ENCODE measurements at places on chromosomes 5 and 9.

DNA sequence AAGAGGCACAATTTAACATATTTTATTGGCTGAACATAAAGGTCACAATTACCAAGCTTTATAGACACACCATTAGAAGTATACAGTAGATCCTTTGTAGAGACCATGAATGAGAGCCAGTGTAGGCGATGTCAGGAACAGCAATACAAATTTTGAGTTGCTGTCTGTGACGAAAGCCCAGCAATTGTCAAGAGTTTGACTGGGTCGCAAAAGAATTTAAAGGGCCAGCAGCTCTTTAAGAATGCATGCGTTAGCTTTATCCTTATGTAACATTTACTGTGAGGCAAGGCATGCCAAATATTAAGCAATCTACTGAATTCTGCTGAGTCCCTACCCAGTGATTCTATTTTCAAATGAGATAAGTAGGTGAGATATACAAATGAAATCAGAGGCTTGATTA, 236.9 kb downstream of the ARRDC3 start:
- no peak for DNase-seq

DNA sequence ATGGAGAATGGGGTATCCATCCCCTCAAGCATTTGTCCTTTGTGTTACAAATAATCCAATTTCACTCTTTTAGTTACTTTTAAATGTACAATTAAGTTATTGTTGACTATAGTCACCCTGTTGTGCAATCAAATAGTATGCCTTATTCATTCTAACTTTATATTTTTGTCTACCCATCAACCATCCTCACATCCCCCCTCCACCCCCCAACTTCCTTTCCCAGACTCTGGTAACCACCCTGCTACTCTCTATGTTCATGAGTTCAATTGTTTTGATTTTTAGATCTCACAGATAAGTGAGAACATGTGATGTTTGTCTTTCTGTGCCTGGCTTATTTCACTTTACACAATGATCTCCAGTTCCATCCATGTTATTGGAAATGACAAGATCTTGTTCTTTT, 15.4 kb upstream of the RANBP17 start:
- no peak for DNase-seq

DNA sequence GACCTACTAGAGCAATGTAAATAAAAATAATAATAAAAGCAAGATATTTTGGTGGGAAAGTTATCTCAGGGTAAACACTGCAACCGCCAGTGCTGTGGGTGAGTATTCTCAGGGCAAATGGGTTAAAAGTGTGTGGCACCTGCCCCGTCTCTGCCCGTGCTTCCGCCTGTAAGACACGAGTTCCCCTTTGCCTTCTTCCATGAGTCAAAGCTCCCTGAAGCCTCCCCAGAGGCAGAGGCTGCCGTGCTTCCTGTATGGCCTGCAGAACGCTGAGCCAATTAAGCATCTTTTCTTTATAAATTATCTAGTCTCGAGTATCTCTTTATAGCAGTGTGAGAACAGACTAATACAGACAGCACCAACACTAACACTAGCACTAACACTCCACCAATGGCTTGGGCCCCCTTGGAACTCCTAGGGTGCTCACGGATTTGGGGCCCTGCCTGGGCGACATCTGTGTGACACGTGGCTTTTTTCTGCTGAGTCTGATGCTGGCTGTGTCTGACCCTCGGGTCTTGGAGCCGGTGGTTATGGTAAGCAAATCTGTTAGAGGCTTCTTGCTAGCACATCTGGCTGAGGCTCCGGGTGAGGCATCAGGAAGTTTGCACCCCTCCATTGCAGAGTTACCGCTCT, 10.6 kb downstream of the PLEKHG4B start:
- DNase-seq = peak; percentile 19

DNA sequence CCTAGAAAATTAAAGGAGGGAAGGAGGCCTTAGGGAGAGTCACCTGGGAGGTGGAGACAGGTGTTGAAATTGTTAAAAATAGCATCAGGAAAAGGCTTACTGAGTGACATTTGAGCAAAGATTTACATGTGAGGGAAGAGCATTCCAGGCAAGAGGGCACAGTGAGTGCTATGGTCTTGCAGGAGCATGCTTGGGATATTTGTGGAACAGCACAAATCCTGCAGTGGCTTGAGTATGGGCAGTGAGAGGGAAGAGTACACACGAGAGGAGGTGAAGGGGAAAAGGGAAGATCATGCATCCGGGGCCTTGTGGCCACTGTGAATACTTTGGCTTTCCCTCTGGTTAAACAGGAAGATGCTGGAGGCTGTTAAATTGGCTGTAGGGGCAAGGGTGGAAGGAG, 36.6 kb downstream of the ACER2 start:
- no peak for DNase-seq

DNA sequence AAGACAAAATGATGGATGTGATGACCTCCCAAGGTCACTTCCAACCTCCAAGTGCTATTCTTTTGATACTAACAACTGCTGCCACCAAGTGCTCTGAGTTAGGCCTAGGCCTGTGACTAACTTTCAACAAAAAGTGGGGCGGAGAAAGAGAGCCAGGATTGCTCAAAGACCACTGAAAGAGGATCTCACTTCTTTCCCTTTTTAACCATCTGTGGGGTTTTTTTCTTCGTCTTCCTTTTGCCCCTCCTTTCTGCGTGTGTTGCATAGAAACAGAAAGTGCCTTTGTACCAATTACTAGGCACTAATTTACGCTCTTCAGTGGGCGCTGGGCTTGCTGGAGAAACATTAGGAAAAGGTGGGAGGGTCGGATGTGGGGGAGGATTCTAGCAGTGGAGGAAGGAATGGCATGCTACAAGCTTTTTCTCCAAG, 8.0 kb downstream of the KLF9 start:
- no peak for DNase-seq

DNA sequence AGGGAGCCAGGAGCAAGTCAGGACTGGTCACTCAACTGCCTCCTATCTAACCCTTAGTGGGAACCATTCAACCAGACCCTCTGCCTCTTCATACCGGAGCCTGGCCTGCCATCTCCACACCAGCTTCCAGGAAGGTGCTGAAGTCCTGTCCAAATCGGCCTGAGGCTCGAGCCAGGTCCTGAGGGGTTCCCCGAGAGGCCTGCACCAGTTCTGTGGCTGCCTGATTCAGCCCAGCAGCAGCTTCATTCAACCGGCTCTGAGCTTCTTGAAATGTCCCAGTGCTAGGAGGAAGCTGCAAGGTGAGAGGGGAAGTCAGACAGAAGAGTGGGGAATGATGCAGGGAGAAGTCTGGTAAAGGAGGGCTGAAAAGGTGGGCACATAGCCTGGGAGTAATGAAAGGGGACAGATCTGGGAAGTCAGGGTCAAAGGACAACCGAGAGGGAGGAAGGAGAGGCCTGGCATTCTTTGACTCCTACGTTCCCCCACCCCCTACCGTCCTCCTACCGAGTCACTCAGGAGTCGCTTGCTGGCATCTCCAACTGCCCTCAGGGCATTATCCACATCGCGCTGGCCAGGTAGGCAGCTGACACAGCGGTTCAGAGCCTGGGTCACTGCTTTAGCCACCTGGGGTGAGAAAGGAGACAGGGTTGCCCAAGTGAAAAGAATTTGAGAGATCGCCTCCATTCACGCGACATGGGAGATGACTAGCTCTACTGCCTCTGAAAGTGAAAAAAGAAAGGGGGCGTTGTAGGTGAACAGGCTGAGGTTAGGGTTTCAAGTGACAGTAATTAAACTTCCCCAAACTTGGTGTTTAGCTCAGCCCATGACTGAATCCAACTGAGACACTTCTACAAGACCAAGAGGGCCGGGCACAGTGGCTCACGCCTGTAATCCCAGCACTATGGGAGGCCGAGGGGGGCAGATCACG, 20.2 kb downstream of the TLN1 start:
- DNase-seq = no peak

DNA sequence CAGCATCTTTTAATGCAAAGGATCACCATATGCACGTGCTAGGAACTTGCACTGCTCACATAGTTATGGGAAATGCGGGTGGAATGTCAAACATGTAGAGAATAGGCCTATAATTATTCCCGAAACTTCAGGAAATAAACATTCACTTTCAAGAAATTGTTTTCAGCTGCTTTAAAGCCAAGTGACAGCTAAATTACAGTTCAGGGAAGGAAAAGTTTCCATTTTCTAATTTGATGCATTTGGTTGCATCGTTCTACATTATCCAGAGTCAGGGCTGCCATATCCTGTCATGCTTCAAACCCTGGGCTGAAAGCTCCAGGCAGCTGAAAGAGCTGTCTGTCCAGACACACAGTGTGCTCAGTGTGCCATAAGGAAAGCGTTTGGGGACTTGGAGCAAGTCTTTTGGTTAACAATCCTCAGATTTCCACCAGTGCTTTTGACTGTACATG, 518.1 kb downstream of the CSNK1G3 start:
- no peak for DNase-seq

- DNase-seq = no peak
Observed at GRCh38 chr5:98065261-98065909, 708.1 kb upstream of the RGMB start.

GRCh38 chr5:2260211-2261003, 377.7 kb upstream of the IRX4 start:
- DNase-seq = no peak

DNA sequence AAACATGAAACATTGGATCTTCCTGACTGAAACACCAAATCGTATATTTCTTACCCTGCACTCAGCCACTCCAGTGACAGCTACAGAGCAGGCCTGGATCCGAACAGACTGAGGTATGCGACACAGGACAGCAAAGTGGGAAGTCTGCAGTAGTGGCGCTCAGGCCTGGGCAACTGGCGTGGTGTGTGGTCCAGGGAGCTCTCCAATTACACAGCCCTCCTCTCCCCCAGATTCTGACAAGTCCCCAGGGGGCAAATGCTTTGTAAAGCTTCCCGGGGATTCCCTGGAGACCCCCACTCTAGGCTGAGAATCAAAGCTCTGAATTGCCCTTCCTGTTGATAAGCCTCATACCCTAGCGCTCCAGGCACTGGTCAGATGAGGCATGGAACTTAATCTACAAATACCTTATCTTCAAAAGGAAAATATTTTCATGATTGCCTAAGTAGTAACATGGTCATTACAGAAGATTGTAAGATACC, 104.8 kb upstream of the ERCC6L2 start:
- DNase-seq = peak; percentile 76

DNA sequence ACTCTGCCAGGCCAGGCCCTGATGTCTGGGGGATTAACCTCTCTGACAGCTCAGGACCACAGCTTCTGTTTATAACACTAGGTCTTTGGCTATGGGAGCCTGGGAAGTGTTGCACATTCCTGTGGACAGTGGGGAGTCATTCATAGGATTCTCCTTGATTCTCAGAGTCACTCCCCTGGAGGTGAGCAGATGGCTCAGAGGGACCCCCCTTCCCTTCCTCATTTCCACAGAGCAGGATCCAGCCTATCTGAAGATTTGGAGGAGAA, 60.2 kb downstream of the NRG2 start:
- DNase-seq = no peak

DNA sequence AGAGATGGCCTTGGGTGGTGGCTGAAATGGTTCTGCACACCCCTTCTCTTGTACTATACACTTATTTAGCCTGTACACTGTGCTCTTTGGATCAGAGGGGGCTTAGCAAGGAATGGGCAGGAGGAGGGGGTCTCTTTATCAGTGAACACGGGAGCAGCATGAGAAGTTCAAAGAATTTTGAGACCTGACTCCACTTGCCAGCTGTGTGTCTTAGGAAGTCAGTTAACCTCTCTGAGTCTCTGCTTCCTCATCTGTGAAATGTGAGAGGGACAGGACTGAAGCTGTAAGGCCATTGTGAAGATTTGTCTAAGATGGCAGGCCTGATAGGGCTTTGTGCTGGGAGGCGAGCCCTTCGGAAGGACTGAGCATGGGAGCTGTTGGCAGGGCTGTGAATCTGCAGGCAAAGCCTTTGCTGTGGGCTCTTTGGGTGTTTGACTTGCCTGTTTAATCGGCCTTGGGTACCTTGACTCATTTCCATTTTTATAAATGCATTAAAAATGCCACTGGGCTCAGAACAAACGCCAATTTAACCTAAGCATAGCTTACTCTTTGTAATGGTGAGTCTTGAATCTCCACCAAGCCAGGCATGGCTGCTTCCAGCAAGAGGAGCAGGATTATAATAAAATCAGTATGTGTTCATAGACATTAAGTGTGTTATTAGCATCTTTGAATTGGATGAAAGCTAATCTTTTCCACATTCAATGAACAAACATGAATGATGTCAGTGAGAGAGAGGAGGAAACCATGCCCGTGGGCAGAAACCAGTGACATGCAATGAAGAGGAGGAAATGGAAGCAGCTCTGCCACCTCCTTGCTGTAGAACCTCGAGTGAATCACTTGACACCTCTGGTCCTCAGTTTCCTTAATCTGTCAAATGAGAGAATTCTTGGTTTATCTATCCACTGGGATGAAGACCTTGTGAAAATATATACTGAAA, 89.4 kb downstream of the MACROH2A1 start:
- DNase-seq = no peak

DNA sequence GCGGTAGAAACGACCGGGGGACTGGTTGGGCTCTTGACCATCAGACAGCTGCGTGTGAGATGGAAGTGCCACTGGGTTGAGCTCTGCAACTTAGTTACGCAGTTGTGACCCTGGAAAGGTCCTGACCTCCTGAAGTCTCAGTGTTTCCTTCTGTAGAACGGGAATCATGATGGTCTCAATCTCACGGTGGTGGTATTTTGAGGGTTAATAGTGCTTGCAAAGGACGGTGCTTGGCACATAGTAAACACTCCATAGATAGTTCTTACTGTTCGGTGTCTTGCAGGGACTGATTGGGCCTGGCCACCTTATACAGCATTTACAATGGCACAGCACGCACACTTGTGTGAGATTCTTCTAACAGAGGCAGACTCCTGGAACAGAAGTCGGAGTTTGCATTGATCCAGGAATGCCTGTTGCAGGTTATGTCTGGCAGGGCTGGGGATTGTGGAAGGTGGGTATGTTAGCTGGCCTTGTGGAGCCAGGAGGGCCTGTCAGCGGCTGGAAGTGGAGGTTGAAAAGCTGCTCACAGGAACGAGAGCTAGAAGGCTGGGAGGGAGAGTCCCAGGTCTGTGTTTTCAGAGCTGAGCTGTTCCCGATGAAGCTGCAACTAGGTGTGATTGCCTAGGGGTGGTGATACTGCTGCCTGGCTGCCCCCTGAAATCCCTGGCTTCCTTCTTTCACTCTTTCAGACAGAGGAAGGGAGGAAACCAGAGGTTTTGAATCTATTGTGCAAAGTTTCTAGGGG, 962 bp upstream of the TXN start:
- no peak for DNase-seq

Data from NCI-H1436 (cell line).